ENCODE measurements at places on chromosomes 16 and 17. TPM values are rescaled to one million over a fixed set of nuclear protein-coding genes. Genes with fewer than 3 reads are reported as not detected.
A peak's percentile ranks its signal among the peaks of the same experiment; 100 is the strongest.

The KRT16 gene
- not detected for polyA plus RNA-seq

The PRCD gene
- polyA plus RNA-seq, result 0.77 TPM

DNA sequence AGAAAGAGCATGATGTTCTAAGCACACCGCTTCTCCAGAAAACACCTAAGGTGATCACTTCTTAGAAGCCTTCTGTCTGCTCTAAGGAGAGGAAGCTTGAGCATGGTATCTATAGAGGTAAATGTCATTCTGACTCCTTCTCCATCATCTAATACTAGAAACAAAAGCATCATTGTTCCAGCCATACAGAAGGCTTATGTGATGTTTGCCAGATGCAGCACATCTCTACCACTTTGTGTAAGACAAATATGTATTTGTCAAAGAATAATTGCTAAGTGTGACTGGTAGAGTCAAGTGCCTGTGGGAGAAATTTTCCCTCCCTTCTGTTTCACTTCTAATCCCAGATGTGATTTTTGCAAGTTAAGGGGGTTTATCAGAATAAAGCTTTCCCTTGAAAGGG is 217.1 kb downstream of the HS3ST3A1 start:
- DNase-seq, result no peak

- DNase-seq, result peak; percentile 96
Measured at GRCh38 chr17:76385892-76386786, 1.7 kb downstream of the SPHK1 start.

DNA sequence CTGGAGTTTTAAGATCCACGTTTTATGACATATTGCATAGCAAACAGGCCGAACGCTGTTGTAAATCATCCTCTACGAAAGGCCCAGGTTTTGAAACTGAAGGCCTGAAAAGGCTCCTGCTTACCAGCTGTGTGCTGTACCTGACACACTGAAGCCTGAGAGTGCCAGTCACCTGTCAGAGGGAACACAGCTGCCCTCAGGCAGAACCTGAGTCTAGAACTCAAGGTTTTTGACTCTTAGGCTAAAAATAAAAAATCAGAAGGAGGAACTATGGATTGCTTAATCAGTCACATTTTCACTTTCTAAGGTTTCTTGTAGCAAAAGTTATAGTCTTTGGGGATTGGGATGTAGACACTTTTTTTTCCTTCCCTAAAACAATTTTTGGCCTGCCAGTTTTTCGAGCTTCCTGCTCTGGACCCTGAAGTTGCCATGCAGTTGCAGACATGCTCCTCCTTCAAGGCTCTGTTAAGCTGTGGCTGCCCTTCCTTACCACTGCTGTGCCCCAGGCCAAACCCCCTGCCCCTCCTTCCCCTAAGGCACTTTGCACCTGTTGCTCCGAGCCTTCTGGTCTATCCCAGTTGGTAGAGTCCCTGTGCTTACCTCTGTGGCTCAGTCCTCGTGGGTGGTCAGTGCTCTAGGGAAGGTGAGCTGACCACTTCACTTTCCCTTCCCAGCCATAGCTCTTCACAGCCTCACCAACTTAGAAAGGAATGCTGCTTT is 56.6 kb downstream of the TENT4B start:
- no peak for DNase-seq

Data from H1 (cell line).